ENCODE measurements at places on chromosomes 6 and 20.

DNA sequence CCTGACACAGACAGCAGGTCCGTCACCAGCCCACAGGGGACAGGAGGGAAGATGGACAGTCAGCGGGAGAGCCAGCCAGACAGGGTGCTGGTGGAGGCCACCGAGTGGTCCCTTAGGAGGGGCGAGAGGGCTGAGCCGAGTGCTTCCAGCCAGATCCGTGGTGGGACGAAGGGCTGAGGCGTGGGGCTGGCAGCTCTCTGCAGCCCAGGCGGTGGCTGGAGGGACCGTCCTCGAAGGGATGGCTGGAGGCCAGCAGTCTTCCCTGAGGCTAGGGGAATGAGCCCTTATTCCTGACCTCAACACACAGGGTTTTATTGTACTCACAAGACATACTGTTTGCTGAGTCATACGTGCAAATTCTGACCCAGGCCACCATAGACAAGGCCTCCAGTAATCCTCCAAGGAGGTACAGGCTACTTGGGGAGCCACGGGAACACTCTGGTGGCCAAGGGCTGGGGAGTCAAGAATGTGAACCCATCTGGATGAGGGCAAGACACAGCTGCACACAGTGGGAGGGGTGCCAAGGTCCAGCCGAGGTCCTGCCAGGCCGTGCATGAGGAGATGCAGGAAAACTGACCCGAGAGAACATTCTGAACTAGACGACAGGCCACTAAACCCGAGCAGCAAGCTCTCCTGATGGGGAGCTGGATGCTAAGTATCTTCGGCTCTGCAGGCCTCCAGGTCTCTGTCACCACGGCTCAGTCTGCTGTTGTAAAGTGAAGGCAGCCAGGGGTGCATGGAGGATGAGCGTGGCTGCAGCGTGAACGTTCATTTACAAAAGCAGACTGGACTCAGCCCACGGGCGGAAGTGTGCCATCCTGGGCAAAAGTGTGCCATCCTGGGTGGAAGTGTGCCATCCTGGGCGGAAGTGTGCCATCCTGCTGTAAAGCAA lies 242.5 kb downstream of the TTLL2 start:
- no peak for DNase-seq

- DNase-seq, result peak; percentile 18
Measured at GRCh38 chr6:87808005-87808757, 106.1 kb upstream of the AKIRIN2 start.

GRCh38 chr6:148307405-148307804 lies 35.2 kb upstream of the SASH1 start:
- DNase-seq, result no peak

DNA sequence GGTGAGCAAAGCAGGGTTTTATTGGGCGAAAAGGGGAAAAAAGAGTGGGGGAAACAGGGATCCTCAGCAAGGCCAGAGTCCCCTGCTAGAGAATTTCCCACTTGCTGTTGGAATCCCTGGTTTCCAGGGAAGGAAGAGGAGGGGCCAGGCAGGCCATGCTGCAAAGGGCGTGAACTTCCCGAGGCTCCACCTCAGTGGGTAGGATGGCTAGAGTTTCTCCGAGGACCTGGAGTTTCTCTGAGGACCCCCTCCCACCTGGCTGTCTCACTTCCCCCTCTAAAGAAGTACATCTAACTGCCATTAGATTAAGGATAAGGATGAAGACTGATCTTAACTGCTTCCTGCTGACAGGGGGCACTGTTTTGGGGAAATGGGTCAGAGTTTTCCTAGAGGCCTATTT lies 1239.3 kb upstream of the GJE1 start:
- DNase-seq, result no peak

GRCh38 chr6:57162028-57162427 lies 10.1 kb upstream of the BAG2 start:
- DNase-seq, result no peak

GRCh38 chr20:40196846-40197436 lies 492.1 kb downstream of the MAFB start:
- no peak for DNase-seq

- no peak for DNase-seq
Measured at GRCh38 chr20:62635852-62636251, 6.5 kb upstream of the SLCO4A1 start.

GRCh38 chr6:39897698-39898097 lies 36.6 kb downstream of the MOCS1 start:
- no peak for DNase-seq

DNA sequence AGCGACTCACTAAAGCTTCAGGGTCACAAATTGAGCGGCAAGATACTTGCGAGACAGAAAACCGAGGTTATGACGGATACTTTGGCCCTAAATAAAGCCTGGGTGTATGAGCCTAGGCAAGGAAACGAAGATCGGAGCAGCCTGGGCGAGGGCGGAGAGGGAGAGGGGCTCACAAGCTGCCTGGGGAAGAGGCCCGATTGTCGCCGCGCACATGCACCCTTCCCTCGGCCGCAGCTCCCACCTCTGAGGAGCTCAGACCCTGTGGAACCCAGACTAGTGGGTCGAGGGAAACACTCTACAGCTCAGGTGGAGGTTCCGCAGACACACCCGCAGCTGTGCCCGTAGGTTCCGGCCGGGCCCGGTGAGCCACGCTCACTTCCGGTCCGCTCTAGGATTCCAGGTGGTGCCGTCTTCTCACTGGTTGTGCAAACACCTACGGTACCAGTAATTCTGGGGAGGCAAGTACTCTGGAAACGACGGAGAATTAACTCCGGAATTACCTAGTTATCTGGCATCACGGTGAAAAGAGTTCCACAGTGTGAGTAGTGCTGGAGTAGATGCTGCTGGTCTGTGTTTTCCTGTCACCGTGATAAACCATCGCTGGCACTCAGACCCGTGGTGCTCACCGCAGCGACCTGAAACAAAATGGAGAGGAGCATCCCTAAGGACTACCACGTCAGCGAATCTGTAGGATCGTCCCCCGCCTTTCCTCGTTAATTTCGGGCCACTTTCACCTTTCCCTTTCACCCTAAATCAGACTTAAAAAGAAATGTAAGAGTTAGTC lies 61.5 kb downstream of the GPX5 start:
- no peak for DNase-seq

DNA sequence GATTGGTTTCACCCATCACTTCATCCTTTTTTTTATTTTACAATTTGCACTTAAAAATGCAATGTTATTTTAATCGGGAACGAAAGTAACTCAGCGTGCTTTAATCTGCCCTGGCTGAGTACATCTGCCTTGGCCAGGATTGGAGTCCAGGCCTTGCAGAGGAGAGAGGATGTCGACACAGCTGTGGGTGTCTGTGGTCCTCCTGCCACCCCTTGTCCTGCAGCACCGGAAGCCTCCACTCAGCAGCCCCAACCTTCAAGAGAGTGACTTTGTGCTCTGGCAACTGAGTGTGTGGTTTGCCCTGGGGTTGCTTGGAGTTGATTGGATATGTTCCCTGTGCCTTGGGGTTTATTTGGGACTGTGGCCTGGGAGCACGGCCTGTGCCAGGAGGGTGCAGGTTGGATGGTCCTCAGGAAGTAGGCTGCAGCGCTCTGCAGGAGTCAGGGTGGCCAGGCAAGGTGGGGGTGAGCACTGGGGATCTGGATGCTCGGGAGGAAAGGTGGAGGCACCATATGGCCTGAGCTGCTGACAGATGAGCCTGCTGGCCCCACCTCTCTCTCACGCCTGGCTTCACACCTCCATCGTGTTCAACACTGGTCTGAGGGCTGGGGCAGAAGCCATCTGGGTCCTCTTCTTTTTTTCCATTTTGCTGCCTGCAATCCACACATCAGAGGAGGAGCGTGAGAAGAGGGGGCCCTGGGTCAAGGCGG lies 4.3 kb downstream of the MYT1 start:
- DNase-seq, result peak; percentile 59

GRCh38 chr6:17491416-17492142 lies 98.2 kb downstream of the CAP2 start:
- no peak for DNase-seq

GRCh38 chr6:166726201-166726600 lies 99.2 kb upstream of the RPS6KA2 start:
- no peak for DNase-seq

GRCh38 chr6:96864216-96865054 lies 27.2 kb upstream of the GPR63 start:
- DNase-seq, result no peak

DNA sequence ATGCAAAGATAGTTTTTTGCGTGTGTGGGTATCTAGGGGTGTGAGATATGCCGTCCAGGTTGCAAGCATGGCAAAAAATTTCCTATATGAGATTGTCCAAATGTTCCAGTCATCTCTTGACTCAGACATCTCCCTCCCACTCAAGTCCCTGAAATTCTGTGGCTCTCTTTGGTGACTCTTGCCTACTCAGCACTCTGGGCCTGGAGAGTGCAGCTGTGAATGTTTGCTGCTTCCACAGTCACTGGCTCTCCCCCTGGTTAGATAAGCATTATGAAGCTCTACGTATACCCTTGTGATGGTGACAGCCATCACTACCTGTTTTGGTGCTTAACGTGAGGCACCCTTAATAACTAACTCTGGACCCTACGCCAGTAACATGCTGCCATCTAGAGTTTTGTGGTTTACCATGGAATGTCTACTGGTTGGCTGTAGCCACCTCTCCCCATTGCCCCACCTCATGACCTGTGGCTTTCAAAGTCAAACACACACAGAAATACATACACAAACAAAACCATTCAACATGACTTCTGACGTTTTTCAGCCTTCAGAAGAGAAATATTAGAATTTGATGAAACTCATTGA lies 621.9 kb upstream of the CITED2 start:
- DNase-seq, result peak; percentile 64

DNA sequence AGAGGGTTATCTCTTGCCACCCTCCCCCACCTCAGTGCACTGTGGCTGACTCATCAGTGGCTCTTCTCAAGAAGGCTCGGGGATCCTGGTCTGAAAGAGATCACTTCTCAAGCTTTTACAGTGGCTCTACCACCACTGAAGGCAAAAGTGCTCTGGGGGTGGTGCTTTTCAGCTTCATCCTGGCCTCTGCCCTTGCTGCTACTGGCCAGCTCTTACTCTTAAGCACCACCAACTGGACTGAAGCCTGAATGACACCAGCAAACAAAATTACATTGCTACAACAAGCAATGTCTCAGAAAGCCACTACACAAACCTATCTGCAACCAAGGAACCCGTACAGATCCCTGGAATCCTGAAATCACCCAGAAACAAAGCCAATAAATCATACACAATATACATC lies 402.1 kb downstream of the EPHA7 start:
- DNase-seq, result peak; percentile 20

DNA sequence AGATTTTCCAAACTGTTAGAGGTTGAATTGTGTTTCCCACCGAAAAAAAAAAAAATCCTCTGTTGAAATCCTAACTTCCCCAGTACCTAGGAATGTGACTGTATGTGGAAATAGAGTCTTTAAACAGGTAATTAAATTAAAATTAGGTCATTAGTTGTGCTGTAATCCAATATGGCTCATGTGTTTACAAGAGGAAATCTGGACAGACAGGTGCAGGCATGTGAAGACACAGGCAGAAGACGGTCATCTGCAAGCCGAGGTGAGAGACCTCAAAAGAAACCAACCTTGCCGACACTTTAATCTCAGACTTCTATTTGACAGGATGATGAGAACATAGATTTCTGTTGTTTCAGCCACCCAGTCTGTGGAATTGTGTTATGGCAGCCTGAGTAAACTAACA lies 28.6 kb upstream of the EZR start:
- no peak for DNase-seq

GRCh38 chr20:32672982-32673851 lies 524 bp downstream of the C20orf203 start:
- peak; percentile 99 for DNase-seq

- no peak for DNase-seq
Measured at GRCh38 chr6:33198853-33199436, 1.5 kb downstream of the RXRB start.

- peak; percentile 60 for DNase-seq
Measured at GRCh38 chr20:38144974-38145728, 19.9 kb downstream of the TGM2 start.

- DNase-seq, result peak; percentile 26
Measured at GRCh38 chr6:152984513-152984872, 1.7 kb upstream of the FBXO5 start.

GRCh38 chr6:16704401-16705045 lies 56.7 kb downstream of the ATXN1 start:
- DNase-seq, result peak; percentile 82

GRCh38 chr20:25059866-25060465 lies 2.0 kb upstream of the ACSS1 start:
- no peak for DNase-seq

- DNase-seq, result no peak
Measured at GRCh38 chr6:56992036-56992435, 37.1 kb downstream of the BEND6 start.

DNA sequence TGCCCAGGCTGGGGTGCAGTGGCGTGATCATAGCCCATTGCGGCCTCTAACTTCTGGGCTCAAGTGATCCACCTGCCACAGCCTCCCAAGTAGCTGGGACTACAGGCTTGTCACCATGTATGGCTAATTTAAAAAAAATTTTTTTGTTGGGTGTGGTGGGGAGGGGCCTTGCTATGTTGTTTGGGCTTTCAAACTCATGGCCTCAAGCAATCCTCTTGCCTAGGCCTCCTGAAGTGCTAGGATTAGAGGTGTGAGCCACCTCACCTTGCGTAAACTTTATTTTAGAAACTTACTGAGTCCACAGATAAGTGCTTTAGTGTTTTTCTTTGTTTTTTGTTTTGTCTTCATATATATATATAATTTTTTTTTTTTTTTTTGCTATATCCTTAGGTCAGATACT lies 9.1 kb downstream of the SMAP1 start:
- no peak for DNase-seq

- DNase-seq, result no peak
Measured at GRCh38 chr20:32647606-32648005, 26.1 kb downstream of the C20orf203 start.

GRCh38 chr6:148746363-148747144 lies at the start of gene UST:
Gene UST, plus strand, starts transcription at chr6:148747030. Its CDS starts 401 bp downstream, at chr6:148747431.
- peak; percentile 74 for DNase-seq

- DNase-seq, result no peak
Measured at GRCh38 chr6:15495375-15495901, 167.4 kb downstream of the DTNBP1 start.

DNA sequence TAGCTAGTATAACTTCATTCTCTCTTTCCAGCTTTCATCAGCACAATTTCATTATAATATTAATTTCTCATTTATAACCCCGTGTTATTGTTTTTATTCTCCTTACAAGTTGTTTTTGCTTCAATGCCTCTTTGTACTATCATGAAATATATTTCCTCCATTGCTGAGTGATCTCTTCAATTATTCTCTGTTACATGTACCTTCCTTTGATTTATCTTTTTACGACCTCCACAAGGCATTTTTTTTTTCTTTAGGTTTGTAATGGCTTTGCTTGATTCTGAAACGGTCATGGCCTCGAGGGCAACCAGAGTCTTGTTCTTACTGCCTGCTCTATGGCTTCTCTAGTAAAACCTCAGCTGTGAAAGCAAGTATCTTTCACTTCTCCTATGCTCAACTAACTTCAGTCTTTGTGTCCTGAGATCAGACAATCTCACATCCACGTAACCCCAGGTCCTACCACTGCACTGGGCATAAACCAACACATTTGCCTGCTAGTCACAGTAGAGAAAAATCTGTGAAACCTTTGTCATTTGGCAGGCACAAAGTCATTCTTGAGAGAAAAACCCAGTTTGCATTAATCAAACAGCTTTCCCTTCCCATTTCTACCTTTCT lies 119.9 kb downstream of the UST start:
- no peak for DNase-seq

GRCh38 chr20:63434599-63435378 lies 37.7 kb downstream of the KCNQ2 start:
- DNase-seq, result peak; percentile 74

GRCh38 chr6:87922196-87922946 lies 125.3 kb upstream of the SPACA1 start:
- DNase-seq, result no peak

GRCh38 chr6:17292600-17293133 lies 11.5 kb downstream of the RBM24 start:
- no peak for DNase-seq
